Activated naive CD4-positive, alpha-beta T cell treated with anti-CD3 and anti-CD28 coated beads, Interleukin-2, amount 50 U/mL, for 72 hours (primary cell): ENCODE measurements at places on chromosomes 3 and 15.

GRCh38 chr3:15291589-15292541 lies 40.5 kb downstream of the SH3BP5 start:
- DNase-seq: peak; percentile 62

GRCh38 chr3:39443530-39443929 lies 23.9 kb upstream of the MOBP start:
- DNase-seq: no peak

DNA sequence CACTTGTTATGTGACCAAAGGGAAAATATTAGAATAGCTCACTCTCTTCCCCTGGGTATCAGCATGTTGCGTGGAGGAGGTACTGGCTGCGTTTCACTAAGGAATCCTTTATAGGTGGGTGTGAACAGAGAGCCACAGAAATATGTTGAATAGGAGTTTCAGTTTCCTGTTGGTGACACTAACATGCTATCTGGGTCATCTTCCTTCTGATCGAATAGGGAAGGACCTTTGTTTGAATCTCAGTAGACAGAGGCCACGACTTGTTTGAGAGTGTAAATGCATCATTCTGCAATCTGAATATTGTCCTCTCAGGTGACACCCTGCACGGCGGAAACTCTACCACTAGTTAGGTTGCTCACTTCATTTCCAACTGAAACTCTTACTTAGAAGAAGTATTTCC lies 157.9 kb upstream of the SLC2A2 start:
- no peak for DNase-seq

- DNase-seq: no peak
Measured at GRCh38 chr3:156814295-156814694, 11.9 kb upstream of the LEKR1 start.

DNA sequence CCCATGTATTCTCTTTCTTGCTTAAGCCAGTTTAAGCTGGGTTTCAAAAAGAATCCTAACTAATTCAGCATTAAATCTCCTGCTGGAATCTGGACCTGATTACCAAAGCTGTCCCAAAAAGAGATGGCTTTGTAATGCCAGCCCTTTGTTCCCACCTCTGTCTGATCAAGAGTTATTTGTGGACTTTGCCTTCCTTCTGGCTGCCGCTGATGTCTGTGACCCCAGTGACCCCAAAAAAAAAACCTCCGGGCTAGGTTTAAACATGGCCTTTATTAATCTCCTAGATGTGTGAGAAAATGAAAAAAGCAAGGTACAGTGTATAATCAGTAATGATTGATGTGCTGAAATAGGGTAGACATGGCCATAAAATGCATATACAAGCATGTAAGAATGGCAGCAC lies 20.7 kb downstream of the CRYGS start:
- no peak for DNase-seq

DNA sequence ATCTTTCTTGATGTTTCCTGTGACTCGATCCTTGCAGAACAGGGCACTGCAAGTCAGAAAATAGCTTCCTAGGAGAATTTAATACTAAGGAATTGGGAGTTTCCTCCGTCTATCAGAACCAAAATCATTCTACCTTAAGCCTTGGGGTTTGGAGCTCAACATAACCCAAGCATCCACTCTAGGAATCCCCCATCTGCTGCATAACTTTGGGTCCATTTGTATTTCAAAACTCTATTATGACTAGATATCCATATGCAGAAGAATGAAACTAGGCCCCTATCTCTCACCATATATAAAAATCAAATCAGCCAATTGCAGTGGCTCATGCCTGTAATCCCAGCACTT lies 61.7 kb upstream of the AKAP13 start:
- no peak for DNase-seq

GRCh38 chr3:72485641-72486040 lies 362.6 kb downstream of the SHQ1 start:
- no peak for DNase-seq

GRCh38 chr15:47971637-47972036 lies 149.2 kb upstream of the SLC24A5 start:
- DNase-seq: no peak

DNA sequence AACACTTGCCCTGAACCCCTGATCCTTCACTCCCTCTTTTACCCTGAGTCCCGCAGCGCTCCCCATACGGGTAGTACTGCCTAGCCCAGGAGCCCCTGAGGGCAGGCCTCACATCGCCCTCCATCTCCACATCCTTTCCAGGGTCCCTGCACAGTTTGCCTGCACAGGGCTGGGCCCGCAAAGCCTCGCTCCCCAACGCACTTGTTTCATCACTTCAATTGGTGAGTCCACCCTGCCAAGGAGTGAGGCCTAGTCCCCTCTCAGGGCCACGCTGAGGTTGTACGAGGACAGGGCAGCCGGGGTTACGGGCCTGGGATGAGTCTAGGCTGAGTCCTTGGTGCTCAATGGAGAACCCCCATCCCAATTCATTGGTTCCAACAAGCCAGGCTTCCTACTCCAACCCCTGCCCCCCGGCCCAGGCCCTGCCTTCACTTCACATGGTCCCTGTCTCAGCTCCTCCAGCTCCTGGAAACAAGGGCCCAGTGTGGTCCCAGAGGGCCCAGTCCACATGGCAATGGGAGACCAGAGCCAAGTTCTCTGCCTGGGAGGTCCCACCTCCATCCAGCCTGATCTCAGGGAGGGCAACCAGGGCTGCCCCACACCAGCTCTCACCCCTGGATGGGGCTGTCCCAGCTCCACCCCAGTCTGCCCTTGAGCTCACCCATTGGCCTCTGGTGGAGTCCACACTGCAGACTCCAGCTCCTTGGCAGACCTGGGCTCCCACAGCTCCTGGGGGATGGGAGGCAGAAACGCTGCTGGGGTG lies 12.4 kb upstream of the CLK3 start:
- DNase-seq: no peak

DNA sequence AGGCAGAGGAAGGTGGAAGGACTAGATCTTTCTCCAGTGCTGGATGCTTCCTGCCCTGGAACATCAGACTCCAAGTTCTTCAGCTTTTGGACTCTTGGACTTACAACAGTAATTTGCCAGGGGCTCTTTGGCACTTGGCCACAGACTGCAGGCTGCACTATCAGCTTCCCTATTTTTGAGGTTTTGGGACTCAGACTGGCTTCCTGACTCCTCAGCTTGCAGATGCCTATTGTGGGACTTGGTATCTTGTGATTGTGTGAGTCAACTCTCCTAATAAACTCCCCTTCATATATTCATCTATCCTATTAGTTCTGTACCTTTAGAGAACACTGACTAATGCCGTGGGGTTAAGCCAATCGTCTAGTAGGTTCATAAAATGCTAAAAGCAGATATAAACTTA lies 8.8 kb upstream of the B3GNT5 start:
- no peak for DNase-seq

- DNase-seq: peak; percentile 98
Measured at GRCh38 chr3:15205934-15206661, at the start of gene CAPN7. TSS of gene CAPN7 (plus strand) at chr3:15206246. CDS start at chr3:15206496, 250 bp downstream.

DNA sequence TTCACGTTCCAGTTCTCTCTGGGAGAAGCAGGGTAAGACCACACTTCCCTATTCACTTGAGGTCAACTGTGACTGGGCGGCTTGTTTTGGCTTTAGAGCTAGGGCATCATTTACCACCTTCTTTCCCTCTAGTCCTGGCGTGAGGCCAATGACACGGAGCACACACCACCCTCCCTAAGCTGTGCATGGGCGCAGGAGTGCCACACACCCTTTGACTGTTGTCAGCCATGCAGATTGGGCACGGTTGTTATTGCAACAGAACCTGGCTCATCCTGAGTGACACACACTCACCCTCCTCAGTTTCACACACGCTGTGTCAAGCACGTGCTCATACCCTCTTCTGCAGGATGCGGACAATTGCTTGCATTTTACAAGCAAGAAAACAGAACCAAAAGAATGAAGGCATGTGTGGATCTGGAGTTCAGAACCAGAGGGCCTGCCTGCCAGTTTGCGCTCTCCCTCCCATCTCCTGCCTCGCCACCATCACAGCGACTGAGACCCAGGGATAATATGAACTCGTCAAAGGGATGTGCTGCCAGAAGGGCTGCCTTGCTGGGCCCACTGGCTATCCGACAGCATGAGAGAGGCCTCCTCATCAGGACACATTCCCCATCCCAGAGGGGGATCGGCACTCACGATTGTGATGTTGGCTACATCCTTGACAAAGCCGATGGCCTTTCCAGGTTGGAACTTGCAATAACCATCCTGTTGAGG lies 17.6 kb downstream of the CTSH start:
- DNase-seq: no peak

GRCh38 chr3:51703068-51703760 lies 3.7 kb upstream of the GRM2 start:
- no peak for DNase-seq

GRCh38 chr15:76987896-76988860 lies 6.7 kb upstream of the PSTPIP1 start:
- DNase-seq: peak; percentile 87

GRCh38 chr3:14938954-14939353 lies 8.4 kb upstream of the NR2C2 start:
- DNase-seq: no peak
